ENCODE measurements at places on chromosomes 13 and 19. TPM values are rescaled to one million over a fixed set of nuclear protein-coding genes. Genes with fewer than 3 reads are reported as not detected.
A peak's percentile ranks its signal among the peaks of the same experiment; 100 is the strongest.

DNA sequence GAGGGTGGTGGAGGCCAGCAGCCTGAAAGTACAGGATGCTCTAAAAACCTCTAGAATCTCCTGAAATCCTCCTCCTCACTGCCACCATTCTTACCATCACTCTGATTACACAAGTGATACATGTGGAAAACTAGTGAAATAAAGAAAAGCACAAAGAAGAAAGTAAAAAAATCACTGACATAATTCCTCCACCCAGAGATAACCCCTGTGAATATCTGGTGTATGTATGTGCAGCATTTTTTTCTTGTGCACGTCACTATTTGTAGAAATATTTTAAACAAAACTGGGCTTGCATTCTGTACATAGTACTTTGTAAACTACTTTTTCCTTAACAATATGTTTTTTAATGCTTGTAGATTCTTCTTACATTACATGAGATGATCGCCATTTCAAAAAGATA, 73.2 kb downstream of the CDADC1 start:
- DNase-seq = no peak

GRCh38 chr13:34867590-34867989, 74.5 kb upstream of the NBEA start:
- DNase-seq = no peak

- no peak for DNase-seq
Measured at GRCh38 chr13:56924401-56924800, 216.3 kb upstream of the PRR20A start.

DNA sequence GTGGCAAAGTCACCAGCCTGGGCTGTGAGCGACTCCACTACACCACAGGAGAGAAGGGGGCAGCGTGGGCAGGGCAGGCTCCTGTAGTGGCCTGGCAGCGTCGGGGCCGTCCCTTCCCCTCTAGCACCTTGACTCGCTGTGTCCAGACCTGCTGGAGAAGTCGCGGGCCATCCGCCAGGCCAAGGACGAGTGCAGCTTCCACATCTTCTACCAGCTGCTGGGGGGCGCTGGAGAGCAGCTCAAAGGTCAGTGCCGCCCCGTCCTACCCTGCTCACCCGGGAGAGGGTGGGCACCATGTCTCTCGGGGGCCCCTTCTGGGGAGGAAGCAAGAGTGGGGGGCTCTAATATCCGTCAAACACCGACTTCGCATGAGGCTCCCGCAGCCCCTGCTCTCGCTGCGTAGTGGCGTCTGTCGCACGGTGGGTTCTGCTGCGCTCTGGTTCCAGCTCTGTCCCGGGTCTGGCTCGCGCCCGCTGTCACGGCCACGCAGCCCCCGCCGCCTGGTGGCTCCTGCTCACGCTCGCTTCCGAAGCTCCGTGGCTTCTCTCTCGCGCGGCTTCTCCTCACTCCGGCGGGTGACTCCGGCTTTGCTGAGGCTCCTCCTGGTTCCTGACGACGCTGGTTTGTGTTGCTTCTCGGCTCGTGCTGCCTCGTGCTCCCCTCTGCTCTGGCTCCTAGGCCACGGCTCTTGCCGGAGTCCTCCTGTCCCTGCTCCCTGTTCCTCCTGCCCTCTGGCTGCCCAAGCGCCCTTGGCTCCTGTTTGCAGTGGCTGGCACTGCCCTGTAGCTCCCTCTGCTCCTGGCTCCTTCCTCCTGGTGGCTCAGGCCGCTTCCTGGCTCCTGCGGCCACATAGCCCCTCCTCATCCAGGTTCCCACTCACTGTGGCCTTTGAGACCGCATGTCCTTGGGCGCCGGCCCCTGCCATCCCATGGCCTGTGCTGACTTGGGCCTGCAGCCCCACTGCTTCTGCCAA, 27.2 kb downstream of the MYH14 start:
- DNase-seq = no peak

- no peak for DNase-seq
Measured at GRCh38 chr19:19552798-19553197, 14.7 kb downstream of the CILP2 start.

- DNase-seq = no peak
Measured at GRCh38 chr19:38203197-38203596, 20.8 kb downstream of the DPF1 start.

- peak; percentile 65 for DNase-seq
Measured at GRCh38 chr19:54390942-54391577, 24.2 kb upstream of the TTYH1 start.

GRCh38 chr19:10288662-10289166, 1.0 kb upstream of the ICAM5 start:
- DNase-seq = no peak

- DNase-seq = no peak
Measured at GRCh38 chr13:104993708-104994107, 1541.8 kb downstream of the EFNB2 start.

DNA sequence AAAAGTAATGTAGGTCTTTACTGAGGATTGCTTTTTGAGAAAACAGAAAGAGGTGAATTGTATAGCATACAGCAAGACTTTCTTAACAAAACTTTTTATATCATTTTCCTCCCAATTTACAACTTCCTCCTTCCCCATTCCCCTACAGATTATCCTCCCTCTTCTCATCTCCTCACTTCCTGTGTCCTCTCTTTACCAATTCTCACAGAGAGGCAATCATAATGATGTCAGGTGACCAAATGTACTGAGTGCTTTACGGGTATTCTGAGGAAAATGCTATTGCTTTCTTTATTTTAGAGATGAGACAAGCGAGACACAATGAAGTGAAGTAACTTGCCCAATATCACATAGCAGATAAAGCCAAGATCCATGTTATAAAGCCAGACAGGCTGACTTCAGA, 1.7 kb upstream of the MTMR6 start:
- no peak for DNase-seq

DNA sequence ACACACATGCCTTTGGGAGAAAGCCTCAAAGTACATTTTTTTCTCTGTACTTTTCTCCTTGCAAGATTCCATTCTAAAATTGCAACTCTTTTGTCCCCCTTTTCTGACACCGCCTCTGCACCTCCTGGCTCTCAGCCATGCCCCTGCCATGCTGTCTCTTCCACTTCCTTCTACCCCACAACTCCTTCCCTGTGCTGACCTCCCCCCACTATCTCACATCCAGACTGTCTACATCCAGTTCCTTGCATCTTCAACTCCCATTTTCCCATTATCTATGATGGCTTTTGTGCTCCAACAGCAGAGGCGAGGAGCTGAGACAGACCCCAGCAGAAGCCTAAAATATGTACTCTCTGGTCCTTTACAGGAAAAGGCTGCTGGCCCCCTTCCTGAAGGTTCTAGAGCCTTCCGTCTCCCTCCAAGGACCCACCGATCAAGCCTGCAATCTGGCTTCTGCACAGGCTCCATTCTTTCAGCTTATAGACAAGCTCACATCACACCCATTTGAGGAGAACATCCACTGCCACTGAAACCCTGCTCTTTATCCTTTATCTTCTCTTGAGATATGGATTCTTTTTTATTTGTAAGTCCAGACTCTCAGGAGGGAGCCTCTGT, 50.2 kb downstream of the RFX2 start:
- no peak for DNase-seq

DNA sequence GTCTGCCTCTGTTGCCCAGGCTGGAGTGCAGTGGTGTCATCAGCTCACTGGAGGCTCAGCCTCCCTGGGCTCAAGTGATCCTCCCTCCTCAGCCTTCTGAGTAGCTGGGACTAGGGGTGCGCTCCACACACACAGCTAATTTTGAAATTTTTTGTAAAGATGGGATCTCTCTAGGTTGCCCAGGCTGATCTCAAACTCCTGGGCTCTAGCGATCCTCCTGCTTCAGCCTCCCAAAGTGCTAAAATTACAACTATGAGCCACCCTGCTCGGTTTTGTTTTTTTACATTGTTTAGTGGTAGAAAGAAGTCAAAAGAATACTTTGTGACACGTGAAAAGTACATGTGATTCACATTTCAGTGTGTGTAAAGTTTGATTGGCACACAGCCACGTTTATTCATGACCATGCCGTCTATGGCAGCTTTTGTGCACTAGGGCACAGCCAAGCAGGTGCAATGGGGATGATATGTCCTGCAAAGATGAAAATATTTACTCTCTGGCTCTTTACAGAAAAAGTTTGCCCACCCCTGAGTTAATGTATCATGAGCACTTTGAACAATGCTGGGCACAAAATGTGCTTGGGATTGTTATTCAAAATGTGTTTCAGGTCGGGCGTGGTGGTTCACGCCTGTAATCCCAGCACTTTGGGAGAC, 16.2 kb upstream of the NFIC start:
- DNase-seq = no peak

GRCh38 chr13:33978653-33979052, 160.7 kb downstream of the RFC3 start:
- no peak for DNase-seq

GRCh38 chr13:86357106-86357505, 557.9 kb upstream of the SLITRK6 start:
- no peak for DNase-seq

DNA sequence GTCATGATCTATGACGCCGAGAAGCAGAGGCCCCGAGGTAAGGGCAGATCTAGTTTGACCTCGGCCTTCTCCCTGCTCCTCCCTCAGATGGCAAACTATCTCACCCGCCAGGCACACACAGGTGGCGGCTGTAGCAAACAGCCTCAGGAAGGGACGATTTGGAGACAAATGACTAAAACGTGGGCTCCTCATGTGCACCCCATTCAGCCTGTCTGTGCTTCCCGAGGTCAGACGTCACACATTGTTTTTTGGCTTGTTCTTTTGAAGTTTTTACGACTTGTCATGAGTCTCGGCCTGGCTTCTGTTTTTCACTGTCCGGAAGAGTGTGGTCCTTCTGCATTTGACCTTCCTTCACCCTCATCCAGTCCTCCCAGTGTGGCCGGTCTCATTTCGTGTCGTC, 15.0 kb downstream of the DAZAP1 start:
- DNase-seq = no peak

DNA sequence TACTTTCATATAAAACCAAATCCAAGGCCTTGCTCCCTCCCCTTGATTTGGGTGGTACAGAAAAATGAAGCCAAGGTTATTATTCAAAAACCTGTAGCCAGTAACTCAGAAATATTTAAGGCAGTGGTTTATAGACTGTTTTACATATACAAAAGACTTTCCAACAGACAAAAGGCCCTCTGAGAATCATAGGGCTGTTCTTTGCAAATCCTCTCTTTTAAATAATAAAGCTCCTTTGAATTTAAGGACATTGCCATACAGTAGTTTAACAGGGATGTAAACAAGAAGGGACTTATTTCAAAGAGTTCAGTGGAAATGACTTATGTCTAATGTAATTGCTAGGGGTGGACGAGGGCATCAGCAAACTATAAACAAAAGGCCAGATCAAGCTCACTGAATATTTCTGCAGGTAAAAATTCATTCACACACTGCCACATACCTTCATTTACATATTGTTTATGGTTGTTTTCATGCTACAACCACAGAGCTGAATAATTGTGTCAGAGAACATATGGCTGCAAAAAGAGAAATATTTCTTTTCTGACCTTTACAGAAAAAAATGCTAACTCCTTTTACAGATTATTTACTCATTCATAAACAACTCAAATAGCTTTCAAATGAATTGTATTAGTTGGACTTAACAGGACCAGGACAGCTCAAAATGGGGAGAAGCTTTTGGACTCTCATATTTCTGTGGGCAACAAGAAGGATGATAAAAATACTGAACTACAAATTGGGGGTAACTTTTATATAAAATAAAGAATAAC, 665.6 kb downstream of the SLITRK1 start:
- no peak for DNase-seq

- no peak for DNase-seq
Measured at GRCh38 chr13:80297503-80297902, 43.4 kb downstream of the SPRY2 start.

- no peak for DNase-seq
Measured at GRCh38 chr13:108154421-108154858, 60.9 kb downstream of the LIG4 start.

DNA sequence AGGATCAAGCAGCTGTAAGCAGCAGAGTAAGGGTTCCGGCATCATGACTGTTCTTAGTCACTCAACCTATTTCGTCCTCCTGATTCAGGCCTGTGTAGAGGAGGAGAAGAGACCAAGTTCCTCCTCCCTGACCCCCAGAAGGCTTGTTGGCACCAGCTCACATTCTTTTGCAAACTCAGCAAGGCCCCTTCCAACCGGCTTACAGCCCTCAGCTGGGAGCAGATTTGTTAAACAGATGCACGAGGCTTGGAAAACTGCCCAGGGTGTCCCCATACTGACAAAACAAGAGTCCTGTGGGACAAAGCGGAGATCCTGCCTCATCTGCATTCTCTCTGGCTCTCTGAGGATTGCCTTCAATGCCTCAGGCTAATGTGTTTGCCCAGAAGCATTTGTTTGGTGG, 113.2 kb upstream of the SOX21 start:
- DNase-seq = no peak

- DNase-seq = no peak
Measured at GRCh38 chr19:48218997-48219396, 36.7 kb downstream of the CARD8 start.

DNA sequence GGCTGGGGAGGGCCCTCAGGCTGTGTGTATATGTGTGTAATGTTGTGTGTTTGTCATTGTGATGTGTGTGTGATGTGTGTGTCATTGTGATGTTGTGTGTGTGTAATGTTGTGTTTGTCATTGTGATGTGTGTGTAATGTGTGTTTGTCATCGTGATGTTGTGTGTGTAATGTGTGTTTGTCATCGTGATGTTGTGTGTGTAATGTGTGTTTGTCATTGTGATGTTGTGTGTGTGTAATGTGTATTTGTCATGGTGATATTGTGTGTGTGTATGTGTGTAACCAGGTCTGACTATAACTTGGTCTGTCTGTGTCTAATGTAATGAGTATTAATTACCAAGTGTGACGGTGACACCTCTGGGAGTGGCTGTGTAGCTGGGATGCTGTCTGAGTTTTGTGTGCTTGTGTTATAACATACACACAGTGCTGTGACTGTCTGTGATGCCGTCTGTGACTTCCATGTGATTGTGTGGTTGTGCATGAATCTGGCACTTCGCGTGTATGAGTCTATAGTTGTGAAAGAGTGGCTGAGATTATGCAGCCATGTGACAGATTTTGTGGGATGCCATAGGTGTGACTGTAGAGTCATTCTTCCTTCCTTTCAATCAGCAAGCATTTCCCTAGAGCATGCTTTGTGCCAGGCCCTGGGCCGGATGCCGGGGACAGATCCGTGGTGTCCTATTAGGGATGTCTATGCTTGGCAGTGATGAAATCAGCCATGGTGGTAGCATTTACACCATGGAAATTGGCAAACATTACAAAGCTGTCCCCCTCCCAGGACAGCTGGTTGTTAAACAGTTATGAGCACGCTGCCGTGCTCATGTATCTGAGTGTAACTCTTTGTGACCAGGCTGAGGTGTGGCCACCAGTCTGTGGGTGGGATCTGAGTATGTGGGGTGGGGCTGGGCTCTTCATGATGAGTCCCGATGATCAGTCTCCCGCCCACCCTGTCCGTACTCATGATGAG, 6.4 kb downstream of the TNFSF14 start:
- peak; percentile 18 for DNase-seq

The CFAP97D2 gene
- total RNA-seq = 0.92 TPM

The ACP5 gene
- total RNA-seq = 29.8 TPM

The KLK1 gene
- 0.59 TPM for total RNA-seq

The MCEMP1 gene
- total RNA-seq = not detected

The PLEKHF1 gene
- 42.6 TPM for total RNA-seq

The PRODH2 gene
- not detected for total RNA-seq

The ZNF345 gene
- total RNA-seq = 16.4 TPM

The ZNF160 gene
- 45.6 TPM for total RNA-seq

The CCNA1 gene
- not detected for total RNA-seq
